ENCODE measurements at places on chromosomes 5 and 9.

DNA sequence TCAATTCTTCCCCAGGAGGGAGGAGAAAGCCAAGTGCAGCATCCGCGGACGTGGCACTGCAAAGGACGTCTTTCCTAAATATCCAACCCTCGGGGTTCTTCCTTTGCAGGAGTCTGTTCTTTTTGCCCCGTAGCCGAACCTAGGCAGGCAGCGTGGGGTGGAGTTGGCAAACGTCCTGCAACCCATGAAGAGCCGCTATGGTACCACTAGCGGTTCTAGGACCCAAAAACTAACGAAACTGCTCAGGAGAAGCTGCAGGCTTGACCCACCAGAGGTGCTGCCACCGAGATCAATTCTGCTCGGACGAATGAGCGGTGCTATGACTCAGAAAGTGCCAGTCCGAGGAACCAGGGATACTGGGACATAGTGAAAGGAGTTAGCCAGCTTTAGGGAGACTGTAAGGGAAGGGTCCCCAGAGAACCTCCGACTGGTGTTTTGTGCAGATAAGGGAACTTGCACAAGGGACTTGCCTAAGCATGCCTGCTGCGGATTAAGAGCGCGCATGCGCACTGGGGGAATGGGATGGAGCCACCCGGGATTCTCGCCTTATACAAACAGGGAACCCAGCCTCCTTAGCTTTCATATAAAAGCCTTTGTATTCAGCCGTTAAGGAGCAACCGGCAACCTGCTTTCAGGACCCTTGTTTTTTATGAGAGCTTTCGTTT is 32.7 kb downstream of the ANXA2R start:
- DNase-seq: peak; percentile 91

GRCh38 chr9:38445154-38446043 is 21.1 kb upstream of the IGFBPL1 start:
- no peak for DNase-seq

DNA sequence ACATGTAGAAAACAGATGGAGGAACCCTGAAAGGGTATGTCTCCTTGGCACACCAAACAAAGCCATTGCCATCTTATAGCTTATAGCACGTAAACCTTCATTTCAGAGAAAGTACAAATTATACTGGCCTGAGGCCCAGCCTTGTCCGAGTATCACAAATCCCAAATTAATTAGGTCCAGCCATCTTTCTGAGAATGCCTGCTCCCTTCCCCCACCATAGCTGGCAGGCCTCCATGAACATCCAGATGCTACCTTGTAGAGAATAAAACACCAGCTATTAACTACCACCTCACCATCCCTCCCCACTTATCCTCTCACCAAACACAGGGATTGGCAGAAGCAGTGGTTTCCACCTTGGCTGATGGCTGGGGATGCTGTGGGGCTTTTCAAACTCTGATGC is 224.0 kb downstream of the SPOCK1 start:
- no peak for DNase-seq

DNA sequence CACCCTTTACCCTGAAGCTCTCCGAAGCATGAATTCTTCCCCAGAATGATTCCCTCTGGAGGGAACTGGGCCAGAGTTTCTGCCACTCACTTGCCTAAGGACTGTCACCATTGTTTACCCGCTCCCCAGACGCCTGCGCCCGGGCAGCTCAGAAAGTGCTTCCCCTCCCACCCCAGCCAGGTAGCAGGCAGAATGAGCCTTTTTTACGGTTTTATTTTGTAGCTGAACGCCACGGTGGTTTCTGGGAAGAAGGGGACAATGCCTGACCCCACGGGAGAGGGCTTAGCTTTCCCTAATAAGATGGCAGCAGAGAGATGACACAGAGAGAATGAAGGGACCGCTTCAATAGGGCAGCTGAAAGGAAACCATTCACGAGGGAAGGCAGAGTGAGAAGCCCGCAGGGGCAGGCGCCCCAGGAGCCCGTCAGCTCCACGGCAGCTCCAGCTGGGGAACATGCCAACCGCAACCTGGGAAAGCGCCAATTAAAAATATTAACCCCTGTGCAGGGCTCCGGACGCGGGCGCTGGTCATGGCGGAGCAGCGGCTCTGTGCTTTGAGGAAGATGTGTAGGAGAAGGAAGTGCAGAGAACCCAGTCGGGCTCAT is 20.4 kb upstream of the NTNG2 start:
- DNase-seq: no peak

GRCh38 chr5:15752663-15753285 is 252.8 kb downstream of the FBXL7 start:
- DNase-seq: peak; percentile 51

GRCh38 chr9:134559013-134559412 is 82.6 kb upstream of the COL5A1 start:
- no peak for DNase-seq

- no peak for DNase-seq
Measured at GRCh38 chr9:127588740-127589506, 23.2 kb upstream of the STXBP1 start.

DNA sequence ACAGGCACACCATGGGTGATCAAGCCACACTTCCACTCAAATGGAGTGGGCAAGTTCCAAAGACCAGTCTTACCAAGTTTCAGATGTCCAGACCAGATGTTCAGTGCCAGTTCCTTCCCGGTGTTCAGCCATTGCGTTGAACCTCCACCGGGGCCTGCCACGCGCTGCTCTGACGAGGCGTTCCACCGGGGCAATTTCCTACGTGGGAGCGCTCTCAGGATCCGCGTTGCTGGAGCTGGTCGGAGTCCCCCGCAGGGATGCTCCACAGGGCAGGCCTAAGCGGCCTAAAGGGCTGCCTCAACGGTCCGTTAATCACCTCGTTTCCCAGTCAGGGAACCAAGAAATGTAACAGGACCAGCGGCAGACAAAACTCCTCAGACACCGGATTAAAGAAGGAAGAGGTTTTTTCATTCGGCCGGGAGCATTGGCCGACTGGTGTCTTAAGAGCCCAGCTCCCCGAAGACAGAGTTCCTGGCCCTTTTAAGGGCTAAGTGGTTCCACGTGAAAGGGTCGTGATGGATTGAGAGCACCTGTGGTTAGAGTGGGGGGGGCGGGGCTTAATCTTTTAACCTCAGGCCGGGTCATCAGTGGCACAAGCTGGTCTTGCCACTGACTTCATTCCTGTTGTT is 35.7 kb upstream of the PPP1R26 start:
- no peak for DNase-seq

DNA sequence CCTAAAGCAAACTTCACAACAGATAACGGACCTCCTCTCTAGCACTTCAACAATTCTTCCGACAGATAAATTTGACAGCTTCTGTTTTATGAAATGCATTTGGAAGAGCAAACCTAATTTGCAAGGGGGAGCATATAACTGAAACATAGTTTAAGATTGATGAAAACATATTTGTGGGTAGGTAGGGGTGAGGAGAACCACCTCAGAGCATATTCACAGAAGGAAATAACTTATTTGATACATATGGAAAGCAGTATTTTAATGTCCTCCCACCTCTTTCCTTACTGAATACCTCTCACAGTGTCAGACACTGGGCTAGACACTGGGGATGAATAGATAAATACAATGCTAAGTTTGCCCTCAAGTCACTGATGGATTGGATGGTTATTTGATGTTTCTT is 384.8 kb downstream of the MAT2B start:
- peak; percentile 12 for DNase-seq

DNA sequence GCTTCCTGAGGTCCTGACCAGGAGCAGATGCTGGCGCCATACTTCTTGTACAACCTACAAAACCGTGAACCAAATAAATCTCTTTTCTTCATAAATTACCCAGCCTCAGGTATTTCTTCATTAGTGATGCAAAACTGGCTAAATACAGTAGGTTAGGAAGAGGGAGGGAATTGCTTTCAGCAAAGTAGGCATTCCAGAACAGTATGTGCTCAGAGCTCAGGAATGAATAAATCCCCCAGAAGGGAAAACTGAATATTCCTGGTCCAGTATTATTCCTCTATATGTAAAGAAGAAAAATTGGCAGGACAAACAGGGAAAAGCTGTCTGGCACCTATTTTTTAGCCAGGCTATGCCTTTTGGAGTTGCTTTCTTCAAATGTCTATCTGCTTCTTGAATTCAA is 577.1 kb downstream of the PSAT1 start:
- DNase-seq: no peak

GRCh38 chr9:79663878-79664277 is 92.1 kb downstream of the TLE4 start:
- no peak for DNase-seq

- DNase-seq: no peak
Measured at GRCh38 chr5:38121420-38121819, 136.9 kb upstream of the EGFLAM start.

- DNase-seq: no peak
Measured at GRCh38 chr5:10619649-10620048, 55.8 kb downstream of the ANKRD33B start.

DNA sequence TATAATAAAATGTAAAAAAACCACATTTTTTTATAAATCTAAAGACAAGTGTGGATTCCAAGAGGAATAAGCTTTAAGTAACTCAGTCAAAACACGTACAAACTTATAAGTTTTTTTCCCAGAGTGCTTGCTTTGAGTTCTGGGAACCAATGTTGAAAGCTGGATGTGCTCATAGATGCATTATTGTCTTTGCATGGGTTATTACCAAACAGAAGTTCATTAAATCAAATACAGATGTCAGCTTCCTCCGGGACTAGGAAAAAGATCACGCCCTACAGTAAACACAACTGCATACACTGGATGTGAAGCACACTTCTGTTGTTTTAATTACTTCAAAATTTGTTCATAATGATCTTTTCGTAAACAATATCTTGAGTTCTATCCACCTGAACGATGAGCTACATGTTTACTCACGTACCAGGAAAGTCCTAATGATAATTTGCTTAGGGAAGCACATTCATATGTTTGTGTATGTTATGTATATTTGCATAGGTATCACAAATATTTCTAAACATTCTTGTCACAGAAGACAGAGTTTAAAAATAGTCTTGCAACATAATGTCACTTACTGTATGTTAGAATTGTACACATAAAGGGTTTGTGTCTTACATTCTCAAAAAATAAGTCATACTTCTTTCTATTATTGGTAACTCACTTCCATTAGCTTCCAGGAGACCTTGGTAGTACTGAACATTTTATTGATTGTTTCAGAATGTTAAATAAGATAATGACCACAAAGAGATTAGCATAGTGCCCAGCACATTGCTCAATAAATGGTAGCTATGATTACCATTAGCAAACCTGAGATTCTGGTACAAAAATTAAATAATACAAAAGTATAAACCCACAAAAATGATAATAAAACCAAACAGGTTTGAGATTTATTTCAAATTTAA is 427.4 kb downstream of the CETN3 start:
- no peak for DNase-seq
